ENCODE measurements at places on chromosomes 1 and 21. TPM values are rescaled to one million over a fixed set of nuclear protein-coding genes. Genes with fewer than 3 reads are reported as not detected.

Gene CSMD2
- not detected for total RNA-seq

Gene NPHS2
- total RNA-seq, result not detected

Gene TRPM2
- total RNA-seq, result 35.6 TPM

Gene TGFB2
- 0.12 TPM for total RNA-seq

Gene TRIM46
- 19.8 TPM for total RNA-seq

Gene YIPF1
- 23.1 TPM for total RNA-seq

Gene NHLH1
- total RNA-seq, result 0.93 TPM

Gene PLA2G5
- not detected for total RNA-seq

Gene GNAT2
- total RNA-seq, result 0.15 TPM

Gene PODN
- total RNA-seq, result not detected

Gene NFASC
- total RNA-seq, result 0.12 TPM

Gene LZIC
- total RNA-seq, result 28.2 TPM

Gene LCE2C
- total RNA-seq, result not detected

Gene MAP10
- total RNA-seq, result 4.5 TPM

Gene ALG14
- 2.4 TPM for total RNA-seq

Gene LENEP
- 0.93 TPM for total RNA-seq

Gene KLHDC8A
- not detected for total RNA-seq

Gene CASZ1
- total RNA-seq, result 9.5 TPM

Gene NR1I3
- not detected for total RNA-seq

Gene GLIS1
- not detected for total RNA-seq

Gene MMP23B
- 2.3 TPM for total RNA-seq

Gene PRAMEF8
- total RNA-seq, result not detected

Gene FGR
- total RNA-seq, result 0.22 TPM

Gene C1orf115
- total RNA-seq, result 0.32 TPM

Gene CAPN8
- total RNA-seq, result not detected

Gene RPS27
- total RNA-seq, result 1,866 TPM

Gene LORICRIN
- total RNA-seq, result not detected

Gene PDE9A
- total RNA-seq, result 13.4 TPM

Gene C8B
- not detected for total RNA-seq

Gene IL24
- 0.25 TPM for total RNA-seq

Gene PUSL1
- total RNA-seq, result 19.2 TPM

Gene OXCT2
- total RNA-seq, result 0.22 TPM

Gene ANGPTL3
- not detected for total RNA-seq

Gene SGIP1
- total RNA-seq, result not detected

Gene SKI
- 67.5 TPM for total RNA-seq
